ENCODE measurements at places on chromosomes 11 and 22. TPM values are rescaled to one million over a fixed set of nuclear protein-coding genes. Genes with fewer than 3 reads are reported as not detected.

DNA sequence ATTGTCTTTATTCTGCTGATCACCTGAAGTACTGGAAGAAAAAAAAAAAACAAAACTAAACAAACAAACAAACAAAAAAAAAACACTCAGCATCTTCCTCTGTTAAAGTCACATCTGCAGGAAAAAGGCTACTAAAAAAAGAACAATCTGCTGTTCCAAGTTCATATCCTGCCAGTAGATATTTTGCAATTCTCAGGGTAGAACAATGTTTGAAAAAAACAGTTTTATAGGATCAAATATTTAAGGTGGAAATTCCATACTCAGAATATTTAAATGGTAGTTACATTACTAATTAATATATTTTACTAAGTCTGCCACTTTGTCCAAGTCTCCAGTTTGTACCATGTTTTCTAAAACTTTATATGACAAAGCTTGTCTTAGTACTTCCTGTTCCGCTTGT is 175.2 kb downstream of the SBF2 start:
- no peak for ATAC-seq

XKR3 gene
- not detected for total RNA-seq

- no peak for ATAC-seq
These were observed 42.4 kb downstream of the PITPNB start for GRCh38 chr22:27876684-27877083.

PPME1 gene
- total RNA-seq: 38.7 TPM

DNA sequence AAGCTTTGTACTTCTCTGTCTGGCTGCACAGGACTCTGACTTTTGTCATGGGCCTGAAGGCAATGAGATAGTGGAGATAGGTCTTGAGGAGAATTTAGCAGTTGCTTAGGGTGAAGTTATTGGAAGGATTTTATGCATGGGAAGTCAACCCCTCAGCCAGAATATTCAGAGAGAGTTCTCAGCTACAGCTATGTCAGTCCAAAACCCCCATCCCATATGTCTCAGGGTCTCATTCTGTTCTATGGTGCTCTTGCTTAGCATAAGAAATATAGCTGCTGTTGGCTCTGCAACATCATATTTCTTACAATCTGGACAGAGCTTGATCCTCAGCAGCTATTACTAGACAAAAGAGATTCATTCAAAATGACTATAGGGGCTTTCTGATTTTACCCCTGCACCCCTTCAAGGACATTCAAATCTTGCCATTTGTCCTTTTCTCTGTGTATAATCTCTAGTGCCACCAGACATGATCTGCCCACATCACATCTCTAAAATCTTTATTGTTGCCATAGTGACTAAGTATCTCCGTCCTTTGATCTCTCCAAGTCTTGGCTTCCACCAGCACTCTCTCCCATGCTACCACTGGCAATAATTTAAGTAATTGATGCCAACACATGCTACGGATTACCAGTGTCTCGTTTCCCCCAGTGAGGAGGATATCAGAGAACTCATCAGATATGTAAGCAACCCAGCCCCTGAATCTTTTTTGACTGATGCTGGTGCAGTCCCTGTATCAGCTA is 327.1 kb upstream of the ISX start:
- ATAC-seq: no peak
